KG1 (cell line): ENCODE measurements at places on chromosomes 5 and 9.

DNA sequence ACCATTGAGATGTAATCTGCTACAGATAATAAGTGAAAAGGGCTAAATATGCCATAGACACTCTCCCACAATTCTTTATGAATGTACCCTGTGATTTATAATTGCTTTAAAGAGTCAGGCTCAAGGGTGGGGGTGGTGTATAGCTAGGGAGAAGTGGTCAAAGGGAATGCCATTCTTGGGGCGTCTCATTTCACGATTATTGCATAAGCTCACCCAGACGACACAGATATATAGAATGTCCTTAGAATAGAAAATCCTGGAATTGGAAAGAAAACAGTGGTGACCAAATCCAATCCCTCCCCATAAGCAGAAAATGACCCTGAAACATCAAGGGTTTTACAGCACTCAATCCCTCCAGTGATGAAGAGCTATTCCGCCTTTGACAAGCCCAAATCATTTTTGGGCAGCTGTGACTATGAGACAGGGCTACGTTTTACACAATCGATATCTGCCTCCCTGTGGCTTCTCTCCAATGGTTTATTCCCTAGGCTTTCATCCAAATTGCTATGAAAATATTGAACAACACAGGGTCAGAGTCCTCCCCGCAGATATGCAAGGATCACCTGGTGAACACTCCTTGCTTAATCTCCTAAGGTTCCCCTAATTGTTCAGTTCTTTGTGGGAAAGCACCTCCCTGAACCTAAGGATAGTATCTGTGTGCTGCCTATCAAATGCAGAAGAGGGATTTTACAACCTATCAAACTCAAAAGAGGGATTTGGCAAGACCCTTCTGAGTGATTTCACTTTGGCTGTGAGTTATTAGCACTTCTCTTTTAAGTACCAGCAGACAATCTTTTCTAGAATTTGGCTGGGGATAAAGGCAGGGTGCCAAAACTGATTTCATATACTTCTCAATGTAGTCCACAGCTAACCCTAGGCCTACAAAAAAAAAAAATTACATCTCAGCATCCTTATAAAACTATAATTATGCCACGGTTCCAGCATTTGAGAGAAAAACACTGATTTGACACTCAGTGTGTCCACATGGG is 144.9 kb upstream of the CDH6 start:
- DNase-seq = no peak

DNA sequence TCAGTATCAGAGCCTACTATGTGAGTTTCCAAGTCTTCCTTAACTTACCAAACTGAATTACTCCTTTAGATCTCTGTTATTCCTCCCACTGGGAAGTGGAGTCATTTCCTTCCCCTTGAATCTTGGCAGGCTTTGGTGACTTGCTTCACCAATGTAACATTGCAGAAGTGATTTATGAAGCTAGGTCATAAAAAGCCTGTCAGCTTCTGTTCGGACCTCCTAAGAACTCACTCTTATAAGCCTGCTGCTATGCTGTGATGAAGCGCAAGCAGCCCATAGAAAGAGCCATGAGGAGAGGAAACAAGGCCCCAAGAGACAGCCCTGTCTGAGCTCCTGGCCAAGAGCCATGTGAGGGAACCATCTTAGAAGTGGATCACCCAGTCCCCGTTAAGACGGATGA is 14.2 kb upstream of the FOXB2 start:
- no peak for DNase-seq

DNA sequence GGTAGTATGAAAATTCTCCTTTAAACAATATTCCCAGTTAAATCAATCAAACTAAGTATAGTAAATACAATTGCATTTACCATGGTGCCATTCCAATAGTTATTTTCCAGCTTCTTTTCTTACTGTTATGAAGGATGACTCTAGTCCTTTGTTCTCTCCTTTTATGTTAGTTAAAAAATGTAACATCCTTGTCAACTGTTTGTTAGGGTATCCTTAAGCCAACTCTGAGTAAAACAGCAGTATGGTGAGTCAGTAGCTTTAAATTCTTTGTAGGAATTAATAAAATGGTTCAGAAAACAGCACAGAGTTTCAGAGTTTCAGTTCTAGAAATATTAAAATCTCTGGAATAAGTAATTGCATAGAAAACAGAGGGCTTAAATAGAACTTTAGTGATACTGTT is 384.4 kb downstream of the MTRR start:
- DNase-seq = no peak

GRCh38 chr5:67752357-67752708 is 463.2 kb upstream of the PIK3R1 start:
- no peak for DNase-seq

DNA sequence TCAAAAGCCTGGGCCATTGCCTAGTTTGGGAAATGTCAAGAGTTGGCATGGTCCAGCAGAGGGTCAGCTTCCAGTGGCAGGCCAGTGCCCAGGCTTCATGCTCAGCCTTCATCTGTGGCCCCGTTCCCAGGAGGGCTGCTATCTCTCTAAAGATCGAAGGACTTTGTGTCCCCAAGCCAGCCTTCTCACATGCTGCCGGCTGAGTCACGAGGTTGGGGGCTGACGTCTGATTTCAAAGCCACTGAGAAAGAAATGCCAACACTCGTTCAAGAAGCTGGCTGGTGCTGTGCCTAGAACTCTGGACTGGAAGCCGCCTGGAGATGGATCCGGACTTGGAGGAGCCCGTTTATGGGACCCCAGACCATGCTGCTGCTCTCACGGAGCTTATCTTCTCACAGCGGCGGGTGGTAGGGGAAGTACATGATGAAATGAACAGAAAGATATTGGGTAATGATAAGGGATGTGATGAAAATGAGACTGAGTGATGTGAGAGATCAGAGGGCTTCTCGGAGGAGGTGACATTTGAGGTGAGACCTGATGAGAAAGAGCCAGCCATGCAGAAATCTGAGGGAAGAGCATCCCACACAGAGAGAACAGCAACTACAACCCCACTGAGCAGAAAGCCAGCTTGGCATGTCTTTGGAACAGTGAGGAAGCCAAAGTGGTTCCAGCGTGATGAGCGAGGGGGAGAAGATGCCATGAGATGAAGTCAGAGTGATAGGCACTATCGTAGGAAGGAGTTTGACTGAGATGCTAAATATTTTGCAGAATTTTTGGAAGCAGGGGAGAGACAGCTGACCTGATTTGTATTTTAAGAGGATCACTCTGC is 54.9 kb upstream of the BOD1 start:
- DNase-seq = no peak

DNA sequence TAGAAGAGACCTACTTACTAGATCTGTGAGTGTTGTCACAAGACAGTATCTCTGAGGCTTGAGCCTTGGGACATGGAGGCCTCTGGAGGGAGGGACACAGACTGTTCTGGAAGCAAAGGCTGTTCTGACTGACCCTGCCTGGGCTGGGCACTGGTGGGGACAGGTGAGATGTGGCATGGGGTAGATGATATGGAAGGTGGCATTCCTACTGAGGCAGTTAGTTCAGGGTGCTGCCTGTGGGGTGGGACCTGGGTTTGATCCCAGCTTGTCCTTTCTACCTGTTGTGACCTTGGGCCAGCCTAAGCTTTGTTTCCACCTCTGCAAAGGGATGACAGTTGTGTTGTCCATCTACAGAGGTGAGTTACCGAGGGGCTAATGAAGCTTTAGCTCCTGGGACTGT is 140.2 kb downstream of the C9orf50 start:
- no peak for DNase-seq

DNA sequence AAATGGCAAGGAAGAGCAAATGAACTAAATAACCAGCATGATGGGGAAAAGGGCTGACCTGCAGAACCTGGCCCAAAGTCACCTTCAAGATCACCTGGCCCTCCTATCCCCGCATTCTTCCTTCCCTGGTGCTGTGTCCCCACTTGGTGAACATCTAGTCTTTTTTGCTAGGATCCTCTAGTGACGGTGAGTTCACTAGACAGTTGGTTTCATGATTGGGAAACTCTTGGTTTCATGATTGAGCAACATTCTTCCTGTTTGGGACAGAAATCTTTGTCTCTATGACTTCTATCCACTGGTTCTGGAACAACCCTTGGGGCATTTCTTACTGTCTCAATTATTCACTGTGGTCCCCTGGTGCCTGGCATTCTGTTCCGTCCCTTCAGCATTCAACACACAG is 50.2 kb upstream of the DAB2IP start:
- no peak for DNase-seq

DNA sequence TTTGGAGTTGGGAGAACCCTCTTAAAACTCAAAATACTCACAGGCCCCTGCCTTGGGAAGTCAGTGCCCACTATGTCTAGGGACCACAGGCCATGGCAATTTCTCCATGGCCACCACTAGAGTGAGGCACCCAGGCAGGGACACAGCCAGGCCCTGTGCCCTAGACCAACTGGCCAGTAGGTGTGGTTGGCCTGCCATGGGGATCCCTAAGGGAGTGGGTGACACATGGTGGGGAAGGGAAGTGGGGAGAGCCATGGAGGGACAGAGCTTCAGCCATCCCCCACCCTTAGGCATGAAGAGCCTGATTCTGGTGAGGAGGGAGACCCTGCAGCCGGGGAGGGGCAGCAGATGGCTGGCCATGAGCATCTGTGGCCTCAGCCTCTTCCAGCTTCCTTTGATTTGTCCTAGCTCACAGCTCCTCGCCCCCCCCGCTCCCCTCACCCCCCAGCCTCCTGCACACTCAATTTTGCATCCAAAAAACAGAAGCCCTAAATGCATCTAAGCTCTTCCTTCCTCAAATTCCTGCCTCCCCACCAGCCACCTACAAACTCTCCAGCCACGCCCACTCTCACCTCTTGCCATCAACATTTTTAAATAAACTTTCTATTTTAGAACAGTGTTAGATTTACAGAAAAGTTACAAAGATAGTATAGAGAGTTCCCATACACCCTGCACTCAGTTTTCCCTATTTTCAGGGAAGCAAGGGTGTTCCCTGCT is 1.6 kb upstream of the DBN1 start:
- DNase-seq = no peak
